ENCODE measurements at places on chromosomes 6 and 20. TPM values are rescaled to one million over a fixed set of nuclear protein-coding genes. Genes with fewer than 3 reads are reported as not detected.

COL21A1 gene
- total RNA-seq: 20.5 TPM

CALHM5 gene
- 0.09 TPM for total RNA-seq

GRCh38 chr6:38955861-38956260 is 92.7 kb upstream of the GLP1R start:
- no peak for DNase-seq

GRCh38 chr20:15302075-15302474 is 964.7 kb upstream of the FLRT3 start:
- no peak for DNase-seq

DNA sequence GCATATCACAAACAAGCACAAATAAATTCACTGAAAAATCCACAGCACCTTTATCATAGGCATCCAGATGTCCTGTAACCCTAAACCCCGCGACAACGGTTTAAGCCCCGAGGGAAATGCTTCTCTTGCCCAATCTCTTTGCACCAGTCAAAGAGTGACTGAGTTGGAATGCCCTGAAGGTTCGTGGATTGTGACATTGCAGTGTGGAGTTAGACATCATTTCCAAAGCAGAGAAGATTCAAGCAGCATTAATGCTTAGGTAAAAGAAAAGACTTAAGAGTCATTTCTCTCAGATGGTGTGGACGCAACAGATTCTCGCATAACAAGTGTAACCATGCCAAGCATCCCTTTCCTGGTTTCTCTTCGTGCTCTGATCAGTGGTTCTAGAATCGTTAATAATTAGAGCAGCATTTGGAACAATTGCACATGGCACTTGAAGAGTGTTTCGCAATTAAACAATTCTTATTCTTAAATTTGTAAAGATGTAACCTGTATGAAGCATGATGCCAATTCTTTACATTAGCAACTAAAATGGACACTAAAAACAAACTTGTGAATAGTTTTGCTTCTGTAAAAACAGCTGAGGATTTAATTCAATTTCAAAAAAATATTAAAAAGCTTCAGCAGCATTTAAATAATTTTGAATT is 121.6 kb downstream of the HIVEP2 start:
- no peak for DNase-seq

DNA sequence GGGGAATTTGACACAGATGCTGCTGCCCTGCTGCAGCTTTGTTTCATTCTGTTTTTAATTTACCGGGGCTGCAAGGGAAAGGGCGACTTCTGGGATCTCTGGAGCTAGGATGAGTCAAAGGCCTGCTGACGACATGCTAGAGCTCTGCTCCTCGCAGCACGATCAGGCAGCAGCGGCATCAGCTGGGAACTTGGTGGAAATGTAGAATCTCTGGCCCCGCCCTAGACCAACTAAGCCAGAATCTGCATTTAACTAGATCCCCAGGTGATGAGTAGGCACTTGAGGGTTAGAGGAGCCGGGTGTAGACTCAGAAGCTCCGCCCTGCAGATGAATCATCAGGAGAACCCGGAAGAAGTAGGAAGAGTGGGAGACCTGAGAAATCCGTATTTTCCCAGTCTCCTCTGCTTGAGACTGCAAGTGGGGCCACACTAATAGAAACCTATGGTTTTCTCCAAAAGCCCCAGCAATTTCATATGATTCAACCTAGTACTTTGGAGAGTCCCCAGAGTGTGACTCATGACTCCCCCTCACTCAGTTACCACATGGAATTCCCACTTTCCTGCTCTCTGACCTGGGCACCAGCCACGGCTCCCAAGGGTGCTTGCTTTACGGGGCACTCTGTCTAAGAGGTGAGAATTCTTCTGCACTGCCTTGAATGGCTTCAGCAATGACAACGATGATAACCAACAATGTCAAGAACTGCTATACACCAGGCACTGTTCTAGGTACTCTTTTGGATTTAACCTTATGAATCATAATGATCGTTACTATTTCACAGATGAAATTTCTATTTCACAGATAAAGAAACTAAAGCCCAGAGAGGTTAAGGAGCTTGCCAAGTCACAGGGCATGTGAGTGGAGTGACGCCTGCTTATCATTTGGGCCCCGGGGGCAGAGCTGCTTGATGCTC is 18.1 kb downstream of the TUBB2B start:
- no peak for DNase-seq

ULBP1 gene
- total RNA-seq: 0.64 TPM

GRCh38 chr6:41892921-41893564 is 2.1 kb downstream of the USP49 start:
- no peak for DNase-seq

SIRPG gene
- total RNA-seq: not detected

DNA sequence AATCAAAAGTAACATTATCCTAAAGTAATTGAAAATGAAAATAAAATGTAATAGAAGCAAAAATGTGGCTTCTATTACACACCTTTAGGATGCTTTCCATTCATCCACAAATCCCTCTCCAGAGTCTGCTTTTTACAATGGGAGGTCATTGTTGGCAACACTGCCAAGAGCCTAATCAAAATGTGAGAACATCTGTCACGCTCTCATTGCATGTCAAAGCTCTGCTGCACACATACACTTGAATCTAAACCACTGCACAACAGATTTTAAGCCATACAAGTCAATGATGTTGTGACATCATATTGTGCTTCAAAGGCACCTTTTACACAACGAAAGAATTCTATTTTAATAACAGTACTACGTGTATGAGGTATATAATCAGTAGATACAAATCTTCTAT is 82.1 kb downstream of the PREP start:
- no peak for DNase-seq

DNA sequence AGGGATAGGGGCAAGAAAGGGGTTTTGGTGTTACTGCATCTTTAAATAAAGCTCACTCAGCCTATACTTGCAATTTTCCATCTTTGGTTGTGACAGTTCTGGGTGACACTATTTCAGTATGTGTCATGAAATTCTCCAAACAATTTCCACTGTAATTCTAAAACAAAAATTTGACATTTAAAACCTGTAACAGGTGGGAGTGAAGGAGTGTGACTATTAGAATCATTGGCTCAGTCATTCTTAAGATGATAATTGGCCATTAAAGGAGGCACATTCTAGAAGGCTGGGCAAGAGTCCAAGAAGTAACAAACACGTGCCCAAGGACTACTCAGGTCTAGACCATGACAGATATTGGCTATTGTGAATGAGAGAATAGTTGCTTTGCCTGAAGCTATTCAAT is 153.3 kb upstream of the ARG1 start:
- DNase-seq: no peak

HFE gene
- total RNA-seq: 1.1 TPM

GRCh38 chr6:156955494-156956183 is 178.5 kb downstream of the ARID1B start:
- DNase-seq: no peak

OR12D3 gene
- total RNA-seq: not detected

OR2W1 gene
- total RNA-seq: not detected

TCF21 gene
- total RNA-seq: not detected

SLC13A3 gene
- total RNA-seq: 5.0 TPM

SLC22A7 gene
- total RNA-seq: not detected

FGD2 gene
- not detected for total RNA-seq

DNA sequence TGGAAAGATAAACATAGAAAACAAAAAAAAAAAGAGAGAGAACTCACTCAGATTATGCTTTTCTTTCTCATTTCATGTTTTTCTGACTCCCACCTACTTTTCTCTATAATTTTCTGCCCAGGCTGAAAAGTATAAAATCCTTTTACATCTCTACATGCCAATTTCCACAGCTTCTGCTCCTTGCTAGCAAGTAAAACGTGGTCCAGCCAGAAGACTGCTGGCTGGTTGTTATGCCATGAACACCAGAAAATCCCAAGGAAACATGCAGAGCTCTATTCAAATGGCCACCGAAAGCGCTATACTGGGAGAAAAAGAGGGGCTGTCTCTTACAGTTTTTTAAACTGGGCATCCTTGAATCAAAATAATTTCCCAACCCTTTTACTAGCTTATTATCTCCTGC is 512.8 kb upstream of the ID4 start:
- DNase-seq: no peak

GRCh38 chr6:79250107-79250514 is 15.6 kb upstream of the HMGN3 start:
- no peak for DNase-seq

GRCh38 chr20:36666181-36666740 is 20.3 kb upstream of the SLA2 start:
- no peak for DNase-seq
